Aorta (tissue), 5 donors: ENCODE measurements at places on chromosomes 2 and 18. TPM values are rescaled to one million over a fixed set of nuclear protein-coding genes. Genes with fewer than 3 reads are reported as not detected.

- DNase-seq: no peak
Measured at GRCh38 chr2:58098254-58099095, 51.9 kb downstream of the VRK2 start.

The GLI2 gene
- 9.0 TPM for total RNA-seq

- DNase-seq: no peak
Measured at GRCh38 chr18:69674966-69675365, 272.7 kb downstream of the CD226 start.

DNA sequence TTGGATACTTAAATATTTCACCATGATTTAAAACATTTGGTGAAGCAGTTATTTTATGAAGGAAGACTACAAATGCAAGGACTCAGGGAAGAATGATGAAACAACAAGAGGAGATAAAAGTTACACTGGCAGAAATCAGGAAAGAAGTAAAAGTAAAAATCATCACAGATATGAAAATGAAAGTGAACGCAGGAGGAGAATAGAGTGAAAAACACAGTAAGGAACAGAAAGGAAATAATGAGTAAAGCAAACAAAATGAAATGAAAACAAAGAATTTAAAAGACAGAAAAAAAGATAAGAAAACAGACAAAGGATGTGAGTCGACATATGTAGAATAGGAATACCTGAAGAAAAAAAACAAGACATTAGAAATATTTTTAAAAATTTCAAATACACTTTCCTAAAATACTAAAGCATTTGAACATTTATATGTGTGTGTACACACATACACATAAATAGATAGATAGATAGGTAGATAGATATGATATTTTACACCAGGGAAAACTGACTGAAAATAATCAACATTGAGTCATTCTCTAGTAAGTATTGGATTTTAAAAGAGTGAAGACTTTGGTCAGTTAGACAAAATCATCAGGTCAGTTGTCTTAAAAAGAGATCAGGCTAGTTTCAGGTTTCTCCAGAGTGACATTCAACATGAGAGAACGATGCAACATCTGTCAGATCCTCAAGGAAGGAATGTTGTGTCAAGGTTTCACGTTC lies 12.1 kb upstream of the KDSR start:
- no peak for DNase-seq

DNA sequence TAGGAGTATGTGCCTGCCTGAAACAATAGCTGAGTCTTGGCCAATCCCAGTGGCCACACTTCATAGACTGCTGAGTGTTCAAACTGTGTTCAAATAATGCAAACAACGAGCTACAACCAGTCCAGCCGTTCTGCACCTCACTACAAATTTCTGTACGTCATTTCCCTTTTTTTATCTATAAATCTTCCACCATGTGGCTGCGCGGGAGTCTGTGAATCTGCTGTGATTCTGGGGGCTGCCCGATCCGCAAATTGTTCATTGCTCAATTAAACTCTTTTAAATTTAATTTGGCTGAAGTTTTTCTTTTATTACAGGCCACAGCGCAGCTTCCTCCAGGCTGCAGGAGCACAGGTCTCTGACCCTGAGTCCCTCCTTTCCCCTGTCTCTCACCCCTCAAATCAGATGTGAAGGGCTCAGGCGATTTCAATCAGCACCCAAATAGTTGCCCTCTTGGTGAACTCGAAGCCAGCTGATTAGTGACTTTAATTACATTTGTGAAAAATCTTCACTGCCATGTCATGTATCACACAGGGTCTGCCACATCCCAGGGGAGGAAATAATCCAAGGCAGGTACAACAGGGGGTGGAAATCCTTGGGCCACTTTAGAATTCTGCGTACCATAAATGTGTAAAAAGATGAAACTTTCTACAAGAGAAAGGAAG lies 145.6 kb downstream of the NDUFA10 start:
- no peak for DNase-seq

GRCh38 chr18:67600181-67601180 lies 84.0 kb upstream of the DSEL start:
- DNase-seq: no peak

GRCh38 chr2:150710916-150711315 lies 223.4 kb upstream of the RND3 start:
- DNase-seq: no peak

The TUBA4A gene
- total RNA-seq: 59.2 TPM

- peak; percentile 40 for DNase-seq
Measured at GRCh38 chr2:120480346-120480902, 134.5 kb downstream of the INHBB start.

- DNase-seq: no peak
Measured at GRCh38 chr18:36633961-36634412, 194.8 kb downstream of the TPGS2 start.

DNA sequence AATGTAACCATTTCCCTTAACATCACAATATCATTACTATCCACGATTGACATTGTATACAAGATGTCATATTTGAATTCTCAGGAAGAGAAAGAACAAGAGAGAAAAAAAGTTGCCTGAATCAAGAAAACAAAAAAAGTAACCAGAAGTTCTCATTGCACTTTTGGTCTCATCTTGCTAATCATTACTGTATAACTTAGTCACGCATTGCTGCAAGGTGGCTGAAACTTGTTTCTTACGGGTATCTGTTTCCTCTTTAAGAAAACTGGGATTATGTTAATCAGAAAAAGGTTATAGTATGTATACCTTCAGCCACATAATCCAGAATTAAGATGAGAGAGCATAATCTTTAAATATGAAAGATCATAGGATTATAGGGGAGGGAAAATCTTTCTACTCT lies 639.7 kb upstream of the SYT4 start:
- no peak for DNase-seq

GRCh38 chr2:61967262-61967661 lies 61.8 kb downstream of the COMMD1 start:
- no peak for DNase-seq

DNA sequence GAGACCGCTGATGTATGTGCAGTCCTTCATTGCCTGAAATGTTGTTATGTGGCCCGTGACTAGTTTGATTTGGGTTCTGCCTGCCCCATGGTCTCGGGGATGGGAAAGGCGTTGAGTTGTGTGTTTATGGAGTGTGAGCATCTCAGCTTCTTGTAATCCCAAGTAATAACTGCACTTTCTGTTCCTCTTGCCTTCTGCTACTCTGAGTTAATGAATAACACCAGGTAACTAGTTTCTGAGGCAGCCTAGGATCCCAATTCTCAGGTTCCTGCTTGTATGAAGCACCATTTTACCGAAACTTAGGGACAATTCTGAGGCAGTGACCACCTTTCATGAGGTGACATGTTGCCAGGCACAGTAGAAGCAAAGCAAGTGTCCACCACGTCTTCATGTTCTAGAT lies 170.0 kb downstream of the ALK start:
- DNase-seq: no peak

- no peak for DNase-seq
Measured at GRCh38 chr18:75810961-75811551, 383.6 kb upstream of the SMIM21 start.

DNA sequence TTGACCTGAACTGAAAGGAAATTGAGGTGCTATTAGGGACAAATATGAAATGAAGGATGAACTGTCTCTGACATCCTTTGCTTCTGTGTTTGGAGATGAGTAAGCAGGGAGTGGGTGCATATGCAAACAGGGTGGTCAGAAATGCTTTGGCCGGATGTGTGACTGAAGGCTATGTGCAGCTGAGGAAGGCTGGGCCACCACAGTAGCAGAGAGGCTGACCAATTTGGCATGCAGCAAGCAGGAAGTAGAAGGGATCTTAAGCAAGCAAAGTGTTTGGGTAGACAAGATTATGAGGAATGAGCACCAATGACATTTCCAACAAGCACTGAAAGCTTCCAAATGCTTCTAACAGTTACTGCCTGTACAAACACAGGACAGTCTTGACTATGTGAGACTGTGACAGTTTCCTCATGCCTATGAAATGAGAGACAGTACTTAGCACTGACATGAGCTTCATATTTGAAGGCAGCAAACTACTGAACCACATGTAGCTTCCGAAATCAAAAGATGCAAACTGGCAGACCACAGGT lies 3.3 kb upstream of the ACTR3 start:
- DNase-seq: peak; percentile 79

The POU3F3 gene
- 0.15 TPM for total RNA-seq

GRCh38 chr2:218984239-218985020 lies 554 bp downstream of the FEV start:
- peak; percentile 35 for DNase-seq

GRCh38 chr2:3344897-3345296 lies 32.7 kb downstream of the EIPR1 start:
- no peak for DNase-seq

The TNFAIP6 gene
- 3.6 TPM for total RNA-seq

- DNase-seq: no peak
Measured at GRCh38 chr18:44988821-44989587, 308.3 kb downstream of the SETBP1 start.

DNA sequence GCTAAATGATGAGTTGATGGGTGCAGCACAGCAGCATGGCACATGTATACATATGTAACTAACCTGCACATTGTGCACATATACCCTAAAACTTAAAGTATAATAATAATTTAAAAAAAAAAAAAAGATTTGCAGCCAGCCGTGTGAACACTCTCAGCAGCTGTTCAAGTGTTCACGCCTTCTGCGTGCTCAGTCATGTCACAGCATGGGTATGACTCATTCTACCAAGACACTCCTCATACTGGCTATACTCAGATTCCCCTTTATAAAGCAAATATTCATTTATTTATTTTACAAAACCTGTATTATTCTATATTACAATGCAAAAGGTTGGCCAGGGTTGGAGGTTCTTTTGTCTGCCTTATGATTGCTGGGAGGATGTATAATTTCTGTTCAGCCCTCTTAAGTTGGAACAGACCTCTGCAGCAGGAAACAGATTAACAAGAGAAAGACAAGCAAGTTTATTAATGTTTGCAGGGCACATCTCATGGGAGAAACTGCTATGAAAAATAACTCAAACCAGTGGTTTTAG lies 1230.6 kb upstream of the CHAC2 start:
- no peak for DNase-seq

- no peak for DNase-seq
Measured at GRCh38 chr2:152050915-152051314, 47.9 kb downstream of the CACNB4 start.

- no peak for DNase-seq
Measured at GRCh38 chr18:13388586-13389490, 170.3 kb downstream of the LDLRAD4 start.

The SLC5A6 gene
- 17.9 TPM for total RNA-seq

DNA sequence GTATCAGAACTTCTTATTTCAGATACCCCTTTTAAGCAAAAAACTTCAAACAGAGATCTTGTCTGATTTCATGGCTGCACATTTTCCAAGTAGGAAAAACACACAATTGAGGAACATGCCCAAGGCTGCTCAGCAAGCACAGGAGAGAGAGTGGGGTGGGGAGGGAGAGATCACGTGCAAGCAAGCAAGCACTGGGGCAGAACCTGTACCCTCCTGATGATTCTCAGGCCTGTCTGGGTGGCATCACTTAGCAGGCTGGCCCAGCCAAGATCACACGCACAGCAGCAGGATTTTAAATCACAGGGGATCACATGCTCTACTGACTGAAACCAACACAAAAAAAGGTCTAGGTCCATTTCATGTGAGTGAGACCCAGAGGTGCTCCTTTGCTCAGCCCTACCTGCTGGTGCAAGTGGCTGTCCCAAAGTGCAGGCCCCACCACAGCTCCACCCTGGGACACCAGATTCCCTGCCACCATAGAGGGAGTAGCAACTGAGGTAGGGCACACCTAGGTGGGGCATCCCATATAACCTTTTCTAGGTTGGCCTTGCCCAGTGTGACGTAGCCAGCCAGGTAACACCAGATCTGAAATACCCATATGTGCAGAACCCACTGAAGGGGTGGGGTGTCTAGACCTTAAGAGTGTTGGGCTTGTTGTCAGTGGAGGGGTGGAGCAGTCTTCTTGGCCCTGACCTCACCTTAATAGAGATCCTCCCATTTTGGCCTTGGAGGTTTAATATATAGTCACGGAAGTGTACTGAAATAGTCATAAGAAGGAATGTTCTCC lies 1.8 kb upstream of the LYPD6B start:
- DNase-seq: no peak

The OTOS gene
- total RNA-seq: not detected

- DNase-seq: no peak
Measured at GRCh38 chr2:122251158-122251557, 495.7 kb downstream of the TSN start.

The SLC23A3 gene
- total RNA-seq: 3.5 TPM

DNA sequence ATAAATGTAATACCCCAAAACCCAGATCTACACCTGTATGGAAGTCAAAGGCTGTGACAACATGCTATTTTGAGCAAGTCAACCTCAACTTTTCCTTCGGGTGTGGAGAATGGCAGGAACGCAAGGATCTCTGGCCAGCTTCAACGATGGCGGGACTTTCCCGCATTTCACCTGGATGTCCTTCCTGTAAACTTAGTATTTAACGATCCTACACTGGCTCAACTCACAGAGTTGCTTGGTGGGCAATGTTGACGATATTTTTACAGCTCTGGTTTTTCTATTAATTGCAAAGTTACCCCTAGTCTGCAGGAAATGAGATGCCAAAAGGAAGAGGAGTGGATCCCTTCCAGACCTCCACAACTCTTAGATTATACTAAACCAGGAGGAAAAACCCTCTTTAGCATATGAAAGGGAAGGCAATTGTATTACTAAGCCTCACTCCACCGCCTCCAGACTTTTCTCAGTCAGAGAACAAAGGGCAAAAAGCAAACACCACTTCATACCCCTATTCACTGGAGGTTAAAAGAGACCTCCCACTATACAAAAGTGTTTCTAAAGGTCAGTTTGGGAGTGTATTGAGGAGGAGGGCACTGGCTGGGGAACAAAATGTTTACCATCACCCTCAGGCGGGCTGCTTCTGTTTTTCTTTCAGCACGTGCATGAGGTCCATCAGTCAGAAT lies 56.5 kb upstream of the ACVR1 start:
- DNase-seq: no peak

DNA sequence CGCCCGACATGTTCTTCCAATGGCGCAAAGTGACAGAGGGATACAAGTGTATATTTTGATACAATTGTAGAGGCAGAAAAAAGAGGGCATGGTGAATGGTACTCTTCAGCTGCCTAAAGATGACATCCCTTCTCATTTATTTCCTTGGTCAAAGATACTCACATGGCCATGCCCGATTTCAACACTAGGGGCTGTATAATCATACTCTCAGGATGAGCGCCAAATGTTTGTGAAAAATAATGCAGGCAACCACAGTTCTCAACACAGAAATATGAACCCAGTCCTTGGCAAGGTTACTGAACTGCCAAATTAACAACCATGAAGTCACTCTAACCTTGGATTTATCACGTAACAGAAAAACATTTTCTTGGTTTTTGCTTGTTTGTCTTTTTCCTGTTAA lies 204.4 kb downstream of the CCDC102B start:
- no peak for DNase-seq

DNA sequence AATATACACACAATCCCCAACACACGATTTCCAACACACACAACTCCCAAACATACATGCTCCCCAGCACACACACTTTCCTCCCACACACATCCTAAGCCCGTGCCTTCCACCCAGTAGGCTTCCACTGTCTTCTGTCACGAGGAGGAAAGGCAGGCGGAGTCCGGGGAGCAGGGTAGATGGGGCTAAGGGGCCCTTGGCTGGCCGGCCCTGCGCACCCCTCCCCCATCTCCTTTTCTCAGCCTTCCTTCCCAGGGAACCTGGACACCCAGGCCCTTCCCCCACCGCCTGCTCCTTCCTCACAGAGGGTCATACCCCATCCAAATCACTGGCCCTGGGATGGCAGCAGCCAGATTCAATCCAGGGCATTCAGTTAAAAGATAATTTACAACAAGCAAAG lies 3.4 kb upstream of the PDCD1 start:
- no peak for DNase-seq

- DNase-seq: no peak
Measured at GRCh38 chr2:47640356-47640755, 142.6 kb upstream of the MSH6 start.

The GBX2 gene
- not detected for total RNA-seq

- no peak for DNase-seq
Measured at GRCh38 chr18:61639886-61640285, 252.9 kb downstream of the RNF152 start.
